Hepatocyte (in vitro differentiated cells): ENCODE measurements at places on chromosomes 12 and 14. TPM values are rescaled to one million over a fixed set of nuclear protein-coding genes. Genes with fewer than 3 reads are reported as not detected.
A peak's percentile ranks its signal among the peaks of the same experiment; 100 is the strongest.

- no peaks in the 10 kb centered on the region for H3K36me3 ChIP-seq
- no peak overlapping the region for H3K27ac ChIP-seq
- no peak for DNase-seq
- H3K27me3 ChIP-seq = no peaks in the 10 kb centered on the region
- no peak overlapping the region for H3K4me3 ChIP-seq
These were observed 46.9 kb downstream of the DUSP6 start for GRCh38 chr12:89305373-89305772.

GRCh38 chr14:23299211-23299957, 3.3 kb downstream of the PPP1R3E start:
- H3K4me1 ChIP-seq = peaks cover 15% of the 10 kb centered on the region
- H3K4me3 ChIP-seq = no peak overlapping the region
- H3K27ac ChIP-seq = peak overlapping the region; percentile 98
- no peaks in the 10 kb centered on the region for H3K36me3 ChIP-seq
- no peaks in the 10 kb centered on the region for H3K27me3 ChIP-seq
- peak; percentile 68 for DNase-seq

GRCh38 chr14:90373887-90374286, 22.9 kb upstream of the CALM1 start:
- H3K36me3 ChIP-seq = no peaks in the 10 kb centered on the region
- no peaks in the 10 kb centered on the region for H3K4me1 ChIP-seq
- no peaks in the 10 kb centered on the region for H3K27me3 ChIP-seq
- H3K27ac ChIP-seq = no peak overlapping the region
- no peak overlapping the region for H3K4me3 ChIP-seq
- DNase-seq = peak; percentile 47

GRCh38 chr14:105866841-105867321, 340.5 kb downstream of the TMEM121 start:
- no peak overlapping the region for H3K4me3 ChIP-seq
- H3K27ac ChIP-seq = no peak overlapping the region
- H3K4me1 ChIP-seq = no peaks in the 10 kb centered on the region
- no peaks in the 10 kb centered on the region for H3K27me3 ChIP-seq

- H3K4me1 ChIP-seq = peaks cover 13% of the 10 kb centered on the region
- DNase-seq = no peak
- H3K27me3 ChIP-seq = no peaks in the 10 kb centered on the region
- no peak overlapping the region for H3K27ac ChIP-seq
These were observed 28.1 kb downstream of the PIGH start for GRCh38 chr14:67571991-67572323.

The GPR137C gene
- total RNA-seq = 1.8 and 2.5 TPM in 2 replicates

The DPF3 gene
- 0.47 and 0.76 TPM in 2 replicates for total RNA-seq

The ARHGDIB gene
- total RNA-seq = 13.3 and 20.4 TPM in 2 replicates
